ENCODE measurements at places on chromosomes 5 and 9.

DNA sequence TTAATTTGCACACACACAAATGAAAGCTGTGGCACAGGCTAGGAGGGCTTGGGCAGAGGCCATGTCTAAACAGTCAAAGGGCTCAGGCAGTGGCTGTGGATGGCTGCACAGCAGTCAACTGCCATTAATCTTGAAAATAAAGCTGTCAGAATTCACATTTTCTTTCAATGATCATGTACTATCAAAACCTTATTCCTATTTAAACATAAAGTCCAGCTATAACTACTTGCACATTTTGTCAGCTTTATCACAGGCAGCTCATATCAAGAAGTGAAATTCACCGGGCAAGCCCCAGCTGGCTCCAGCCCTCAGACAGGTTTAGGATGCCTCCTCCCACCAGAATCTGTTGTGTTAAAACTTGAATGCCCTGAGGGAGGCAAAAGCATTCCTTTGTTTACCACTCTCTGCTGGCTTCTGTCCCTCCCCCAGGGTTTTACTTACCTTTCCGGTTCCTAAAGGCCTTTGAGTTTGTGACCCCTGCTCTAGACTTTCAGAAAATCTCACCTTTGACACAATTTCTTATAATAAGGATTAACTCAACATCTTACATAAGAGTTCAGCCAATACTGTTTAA lies 54.9 kb upstream of the GRAMD2B start:
- no peak for DNase-seq

- DNase-seq = no peak
These were observed 186.0 kb downstream of the NXNL2 start for GRCh38 chr9:88721025-88721424.

DNA sequence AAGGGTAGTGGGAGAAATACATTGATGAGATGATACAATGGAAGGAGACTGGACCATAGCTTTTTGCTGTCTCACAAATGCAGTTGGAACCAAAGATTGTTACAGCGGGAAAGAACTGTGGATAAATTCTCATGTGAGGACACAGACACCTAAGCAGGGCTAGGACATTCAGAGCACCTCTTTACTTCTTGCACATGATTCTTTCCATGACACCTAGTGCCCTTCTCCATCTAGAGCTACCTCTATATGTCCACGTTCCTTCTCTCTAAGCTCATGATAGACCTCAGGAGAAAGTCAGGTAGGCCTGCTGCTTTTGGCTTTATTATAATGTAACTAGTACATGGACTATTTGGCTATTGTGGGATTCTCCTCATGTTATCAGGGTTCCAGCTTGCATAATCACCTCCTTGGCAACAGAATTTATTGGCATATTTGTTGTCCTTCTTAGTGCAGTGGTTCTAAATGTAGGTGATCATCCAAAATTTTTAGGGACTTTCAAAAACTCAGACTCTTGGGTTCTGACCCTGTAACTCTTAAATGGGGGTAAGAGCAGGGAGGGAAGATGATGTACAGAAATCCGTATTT lies 27.2 kb downstream of the NR3C1 start:
- no peak for DNase-seq

DNA sequence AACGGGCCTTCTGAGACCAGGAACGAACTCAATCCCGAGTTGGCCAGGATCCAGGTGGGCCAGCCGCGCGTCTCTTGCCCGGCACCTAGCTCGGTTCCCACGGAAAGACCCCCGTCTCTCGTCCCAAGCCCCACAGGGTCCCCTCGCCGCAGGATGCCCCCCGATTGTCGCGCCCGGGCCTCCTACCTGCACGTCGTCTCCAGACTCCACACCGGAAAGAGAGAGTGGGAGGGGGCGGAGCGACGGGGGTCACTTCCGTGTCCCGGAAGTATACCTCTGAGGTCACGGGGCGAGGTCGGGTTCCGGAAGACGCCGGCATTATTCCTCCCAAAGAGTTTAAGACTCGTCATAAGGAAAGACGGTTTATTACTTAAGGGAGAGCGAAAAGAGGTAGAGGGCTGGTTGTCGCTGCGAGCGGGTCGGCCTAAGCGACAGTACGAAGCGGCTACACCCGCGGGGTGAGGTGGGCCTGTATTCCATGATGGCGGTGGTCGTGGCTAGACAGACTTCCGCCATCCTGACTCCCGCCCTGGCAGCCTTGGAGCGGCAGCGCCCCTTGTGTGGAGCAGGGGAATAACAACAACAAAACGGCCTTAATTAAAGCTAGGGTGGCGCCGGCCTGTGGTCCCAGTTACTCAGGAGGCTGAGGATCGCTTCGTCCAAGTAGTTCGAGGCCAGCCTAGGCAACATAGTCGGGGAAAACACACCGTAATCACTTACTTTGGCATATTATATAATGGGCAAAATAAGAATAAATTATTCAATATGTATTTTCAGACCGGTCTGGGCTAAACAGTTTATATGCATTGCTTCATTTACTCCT lies at the start of gene RPS14:
RPS14 (minus strand) TSS at position 223 of the 823 bp plus-strand sequence. CDS start 2,006 bp downstream, outside the sequence.
- DNase-seq = peak; percentile 92

- DNase-seq = no peak
These were observed 82.4 kb downstream of the AK8 start for GRCh38 chr9:132795511-132796303.

GRCh38 chr9:106883030-106883429 lies 20.1 kb downstream of the ZNF462 start:
- no peak for DNase-seq

DNA sequence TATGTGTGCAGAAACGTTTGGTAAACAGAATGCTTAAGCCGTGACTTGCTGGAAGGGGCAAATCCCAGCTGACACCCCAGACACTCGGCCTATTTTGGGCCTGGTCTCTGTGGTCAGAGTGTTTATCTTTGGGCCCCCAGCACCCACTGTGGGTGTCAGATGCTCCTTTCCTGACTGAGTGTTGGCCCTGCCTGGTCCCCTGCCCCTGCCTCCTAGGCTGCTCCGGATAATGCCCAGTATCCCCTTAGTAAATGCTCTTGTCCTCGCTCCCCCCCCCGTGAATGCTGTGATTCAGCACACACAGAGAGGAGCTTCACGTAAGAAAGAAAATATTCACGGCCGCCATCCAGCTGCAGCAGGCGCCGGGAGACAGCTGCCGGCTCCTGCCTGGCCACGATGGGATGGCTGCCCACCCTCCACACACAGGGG lies 11.3 kb upstream of the ANGPTL2 start:
- DNase-seq = no peak

- DNase-seq = no peak
These were observed 1114.9 kb upstream of the C9orf72 start for GRCh38 chr9:28688172-28688571.

DNA sequence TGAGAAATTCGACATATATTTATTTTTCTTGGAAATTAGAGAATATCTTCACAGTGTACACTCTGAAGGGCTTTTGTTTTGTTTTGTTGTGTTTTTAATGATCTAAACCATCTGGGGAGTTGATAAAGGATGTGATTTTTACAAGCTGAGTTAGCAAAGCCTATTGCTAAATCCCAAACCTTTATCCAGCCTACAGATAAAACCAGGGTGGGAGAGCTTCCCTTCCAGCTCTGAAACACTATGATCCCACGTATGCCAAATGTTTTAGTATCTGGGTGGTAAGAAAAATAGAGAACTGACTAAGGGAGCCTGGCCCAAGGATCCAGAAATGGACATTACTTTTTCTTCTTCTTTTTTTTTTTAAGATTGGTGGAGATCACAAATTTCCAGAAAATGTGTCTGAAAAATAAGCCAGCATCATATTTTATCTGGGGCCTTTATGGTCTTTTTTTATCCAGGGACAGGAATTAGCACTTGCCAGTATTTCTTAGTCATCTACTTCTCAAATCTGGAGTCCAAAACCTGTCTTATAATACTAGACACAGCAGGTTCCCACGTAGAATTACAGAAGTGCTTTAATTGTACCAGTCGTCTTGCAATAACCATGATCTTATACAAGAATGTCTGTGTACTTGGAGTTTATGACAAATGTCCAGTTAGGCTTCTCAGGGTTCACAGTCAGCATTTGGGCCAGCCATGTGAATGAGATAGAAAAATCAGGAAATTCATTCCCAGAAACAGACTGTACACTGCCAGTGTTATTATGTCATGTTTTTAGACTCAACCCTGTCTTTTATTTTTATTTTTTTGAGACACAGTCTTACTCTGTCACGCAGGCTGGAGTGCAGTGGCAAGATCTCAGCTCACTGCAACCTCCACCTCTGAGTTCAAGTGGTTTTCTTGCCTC lies 290.8 kb upstream of the MPDZ start:
- DNase-seq = no peak

- no peak for DNase-seq
These were observed 162.0 kb downstream of the RGS3 start for GRCh38 chr9:113625486-113625885.

DNA sequence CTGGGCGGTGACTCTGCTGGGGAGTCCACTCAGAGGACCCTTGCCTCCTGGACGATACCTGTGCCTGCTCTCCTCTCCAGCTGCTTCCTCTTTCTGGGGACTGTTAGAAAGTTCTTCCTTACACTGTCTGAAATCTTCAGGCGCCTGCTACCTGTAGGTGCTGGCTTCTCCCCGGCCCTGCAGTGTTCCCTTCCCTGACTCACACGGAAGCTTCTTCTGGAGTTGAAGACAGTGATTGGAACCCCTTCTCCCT lies 562 bp downstream of the GSN start:
- DNase-seq = no peak

DNA sequence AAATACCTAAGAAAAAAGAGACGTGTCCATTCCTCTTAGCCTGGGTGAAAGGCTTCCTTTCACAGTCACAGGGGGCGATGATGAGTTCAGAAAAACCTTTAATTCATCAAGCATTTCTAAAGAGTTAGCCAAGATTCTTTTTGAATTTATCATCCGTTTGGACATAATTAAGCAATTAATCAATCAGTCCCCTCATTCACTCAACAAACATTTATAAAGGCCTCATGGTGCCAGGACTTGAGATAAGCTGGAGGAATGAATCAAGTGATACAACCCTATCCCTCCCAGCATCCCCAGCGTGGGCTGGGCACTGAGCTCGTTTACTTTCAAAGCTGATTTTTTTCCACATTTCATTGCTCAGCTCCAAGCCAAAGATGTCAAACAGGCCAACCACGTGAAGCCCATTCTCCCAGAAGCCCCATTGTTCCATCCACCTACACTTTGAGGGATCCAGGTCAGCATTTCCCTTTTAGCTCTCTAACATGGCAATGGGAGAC lies 140.5 kb downstream of the SLIT3 start:
- no peak for DNase-seq

- DNase-seq = no peak
These were observed 7.8 kb upstream of the ANP32B start for GRCh38 chr9:97975376-97975775.

GRCh38 chr5:136242136-136242535 lies 49.2 kb upstream of the SMIM32 start:
- no peak for DNase-seq

- no peak for DNase-seq
These were observed 32.1 kb downstream of the NFIB start for GRCh38 chr9:14281876-14282275.

- no peak for DNase-seq
These were observed 26.6 kb downstream of the DEPDC1B start for GRCh38 chr5:60673334-60673733.

- no peak for DNase-seq
These were observed 64.8 kb downstream of the ERP44 start for GRCh38 chr9:100033877-100034551.

DNA sequence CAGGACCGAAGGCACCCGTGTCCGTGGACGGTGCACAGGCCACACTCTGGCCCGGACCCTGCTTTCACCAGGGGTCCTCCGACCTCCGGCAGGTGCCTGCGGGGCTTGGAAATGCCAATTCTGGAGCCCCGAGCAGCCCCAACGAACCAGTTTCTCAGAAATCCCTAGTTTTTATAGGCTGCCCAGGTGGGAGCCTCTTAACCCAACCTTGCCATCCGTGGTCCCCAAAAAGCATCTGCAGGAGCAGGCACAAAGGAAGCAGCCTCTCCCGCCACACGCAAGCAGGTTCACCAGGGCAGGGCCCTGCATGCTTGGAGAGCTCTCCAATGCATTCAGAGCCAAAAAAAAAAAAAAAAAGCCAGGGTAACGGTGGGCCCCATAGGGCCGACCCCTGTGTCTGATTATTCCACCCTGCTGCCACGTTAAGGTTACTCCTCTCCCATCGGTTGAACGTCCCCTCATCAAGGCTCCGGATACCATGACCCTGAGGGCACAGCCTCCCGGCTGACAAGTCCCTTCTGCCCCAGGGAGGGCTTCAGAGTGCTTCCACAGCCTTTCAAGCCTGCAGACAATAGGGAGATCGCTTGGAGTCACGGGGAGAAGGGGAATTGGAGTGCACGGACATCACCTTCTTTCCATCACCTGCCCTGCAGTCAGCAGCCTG lies 796 bp upstream of the TPRN start:
- no peak for DNase-seq

DNA sequence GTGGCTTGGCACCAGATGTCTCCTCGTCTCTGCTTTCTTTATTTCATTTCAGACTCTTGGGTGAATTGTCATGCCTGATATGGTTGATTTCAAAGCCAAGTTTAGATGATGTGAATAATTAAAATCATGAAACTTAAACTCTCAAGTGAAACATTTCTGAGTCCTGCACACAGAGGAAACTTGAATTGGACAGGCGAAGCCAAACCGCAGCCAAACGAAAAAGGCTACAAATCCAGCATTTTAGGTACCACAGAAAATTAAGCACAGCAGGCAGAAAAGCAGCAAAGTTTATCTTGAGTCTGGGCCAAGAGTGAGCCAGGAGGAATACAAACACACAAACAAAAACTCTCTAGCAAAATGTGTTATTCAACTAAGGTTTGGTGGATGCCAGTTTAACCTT lies 659.8 kb upstream of the KLF4 start:
- no peak for DNase-seq

DNA sequence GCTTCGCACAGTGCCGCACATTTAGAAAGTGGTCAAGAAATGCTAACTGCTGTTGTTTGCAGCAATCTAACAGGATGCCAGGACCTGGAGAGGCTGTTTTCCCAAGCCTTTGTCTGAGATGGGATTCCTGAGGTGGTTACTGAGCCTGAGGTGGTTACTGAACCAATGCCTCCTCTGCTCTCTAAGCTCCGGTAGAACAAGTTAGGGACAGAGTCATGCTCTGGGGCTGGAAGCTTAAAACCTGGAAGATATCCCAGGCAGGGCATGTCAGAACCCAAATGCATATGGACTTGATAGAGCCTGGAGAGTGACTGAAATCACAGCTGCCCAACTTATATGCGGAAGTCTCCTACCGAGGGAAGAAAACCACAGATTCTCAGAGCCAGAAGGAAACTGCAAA lies 46.5 kb upstream of the FAT2 start:
- DNase-seq = no peak

DNA sequence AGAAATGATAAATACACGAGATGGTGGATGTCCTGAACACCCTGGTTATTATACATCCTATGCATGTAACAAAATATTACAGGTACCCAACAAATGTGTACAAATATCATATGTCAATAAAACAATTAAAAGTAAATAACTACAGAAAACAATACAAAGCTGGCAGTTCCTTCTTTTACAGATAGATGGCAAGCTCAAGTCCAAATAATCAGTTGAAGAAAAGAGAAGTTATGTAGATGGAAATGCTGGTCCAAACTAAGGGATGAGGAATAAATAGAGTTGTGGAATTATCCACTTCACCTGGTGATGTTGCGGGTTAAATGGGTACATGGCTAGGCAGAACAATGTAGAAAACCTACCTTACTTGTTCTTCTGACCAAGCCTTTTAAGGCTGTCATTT lies 79.4 kb downstream of the PALM2AKAP2 start:
- DNase-seq = no peak

Data from CD4-positive, alpha-beta T cell treated with Interleukin-15 for 1 hour (primary cell).